ENCODE measurements at places on chromosomes 4 and X. TPM values are rescaled to one million over a fixed set of nuclear protein-coding genes. Genes with fewer than 3 reads are reported as not detected.

- no peak for DNase-seq
Measured at GRCh38 chrX:85052205-85052604, 48.5 kb downstream of the APOOL start.

GRCh38 chr4:4260185-4260751, 12.2 kb upstream of the TMEM128 start:
- no peak for DNase-seq

DNA sequence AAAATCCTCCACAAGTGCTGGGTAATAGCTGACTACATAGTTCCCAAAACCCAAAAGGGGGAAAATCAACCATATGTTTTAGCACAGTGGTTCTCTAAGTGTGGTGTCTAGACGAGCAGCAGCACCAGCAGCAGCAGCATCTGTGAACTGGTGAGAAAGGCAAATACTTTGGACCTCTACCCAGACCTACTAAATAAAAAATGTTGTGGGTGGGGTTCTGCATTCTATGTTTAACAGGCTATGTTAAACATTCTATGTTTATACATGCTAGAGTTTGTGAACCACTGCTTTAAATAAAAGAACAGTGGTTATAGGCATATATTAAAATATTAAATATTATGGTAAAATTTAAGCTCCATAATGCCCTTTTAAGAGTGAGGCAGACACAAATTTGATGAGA, 1004.9 kb upstream of the GRID2 start:
- no peak for DNase-seq

GRCh38 chr4:84685105-84685504, 102.2 kb downstream of the CDS1 start:
- no peak for DNase-seq

- DNase-seq: no peak
Measured at GRCh38 chrX:22889819-22890218, 109.9 kb upstream of the DDX53 start.

GRCh38 chrX:100695991-100696390, 35.9 kb downstream of the SYTL4 start:
- no peak for DNase-seq

GRCh38 chr4:26058537-26058936, 144.5 kb downstream of the SMIM20 start:
- peak; percentile 84 for DNase-seq

Gene PAK3
- 1.5 TPM for total RNA-seq

Gene ZCCHC13
- not detected for total RNA-seq

Gene GJB1
- not detected for total RNA-seq

Gene MEPE
- not detected for total RNA-seq

Data from activated CD4-positive, alpha-beta memory T cell treated with anti-CD3 and anti-CD28 coated beads for 36 hours (primary cell).